ENCODE measurements at places on chromosomes 5 and 9. TPM values are rescaled to one million over a fixed set of nuclear protein-coding genes. Genes with fewer than 3 reads are reported as not detected.

- H3K27me3 ChIP-seq = no peaks in the 10 kb centered on the region
- H3K4me1 ChIP-seq = no peaks in the 10 kb centered on the region
- H3K27ac ChIP-seq = no peak overlapping the region
Observed at GRCh38 chr5:134477462-134478245, 47.8 kb upstream of the JADE2 start.

DNA sequence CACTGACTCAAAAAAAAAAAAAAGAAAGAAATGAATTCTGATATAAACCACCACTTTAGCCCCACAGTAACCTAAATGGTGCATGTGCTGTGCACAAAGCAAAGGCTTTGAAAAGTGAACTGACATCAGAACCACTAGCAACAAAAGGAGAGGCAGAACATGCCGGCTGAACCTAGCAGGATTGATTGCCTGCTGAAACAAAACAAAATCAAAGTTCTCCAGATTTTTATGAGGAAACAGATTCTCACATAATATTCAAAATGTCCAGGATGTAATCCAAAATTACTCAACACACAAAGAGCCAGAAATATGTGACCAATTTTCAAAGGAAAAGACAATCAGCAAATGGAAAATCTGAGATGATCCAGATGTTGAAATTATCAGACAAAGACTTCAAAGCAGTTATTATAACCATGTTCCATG lies 37.9 kb downstream of the UBTD2 start:
- no peaks in the 10 kb centered on the region for H3K36me3 ChIP-seq
- H3K27ac ChIP-seq = no peak overlapping the region
- no peaks in the 10 kb centered on the region for H3K4me1 ChIP-seq
- no peak for DNase-seq
- H3K27me3 ChIP-seq = no peaks in the 10 kb centered on the region
- no peak overlapping the region for H3K4me3 ChIP-seq

GRCh38 chr9:112286926-112287325 lies 46.5 kb downstream of the PTBP3 start:
- H3K27ac ChIP-seq = no peak overlapping the region
- H3K4me3 ChIP-seq = no peak overlapping the region
- no peaks in the 10 kb centered on the region for H3K27me3 ChIP-seq
- no peaks in the 10 kb centered on the region for H3K4me1 ChIP-seq

DNA sequence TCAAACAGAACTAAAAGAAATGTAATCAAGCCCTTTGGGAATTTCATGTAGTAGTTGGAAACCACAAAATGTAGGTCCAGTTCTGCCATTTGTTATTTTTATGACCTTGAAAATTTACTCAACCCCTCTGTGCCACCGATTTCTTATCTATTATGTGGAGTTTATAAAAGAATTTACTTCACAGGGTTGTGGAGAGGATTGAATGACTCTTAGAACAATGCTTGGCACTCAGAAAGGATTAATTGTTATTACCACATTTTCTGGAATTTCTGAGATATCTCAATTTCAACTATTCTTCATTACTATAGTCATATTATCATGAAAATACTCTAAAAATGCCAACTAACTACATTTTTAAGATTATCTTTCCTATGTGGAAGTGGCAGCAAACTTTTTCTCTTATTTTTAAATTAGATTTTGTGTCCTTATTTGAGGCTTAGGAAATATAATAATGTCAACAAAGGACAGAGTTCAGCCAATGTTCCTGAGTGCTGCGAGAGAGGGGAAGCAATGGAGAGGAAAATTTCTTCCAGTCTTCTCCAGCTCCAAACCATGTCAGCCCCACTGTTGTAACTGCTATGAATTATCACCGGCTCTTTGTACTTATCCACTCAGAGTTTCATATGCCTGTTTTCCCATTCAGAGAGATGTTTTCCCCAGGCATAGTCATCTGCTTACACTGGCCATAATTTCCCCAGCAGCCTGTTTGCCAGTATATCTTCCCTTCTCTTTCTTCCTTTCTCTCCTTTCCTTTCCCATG lies 525.6 kb downstream of the SPATA31D1 start:
- no peak overlapping the region for H3K27ac ChIP-seq
- no peaks in the 10 kb centered on the region for H3K27me3 ChIP-seq
- no peak overlapping the region for H3K4me3 ChIP-seq
- no peaks in the 10 kb centered on the region for H3K36me3 ChIP-seq
- DNase-seq = no peak

The PFN3 gene
- total RNA-seq = not detected
